Activated gamma-delta T cell treated with anti-CD3 and anti-CD28 coated beads, Interleukin-2, amount 50 U/mL, for 16 hours (primary cell): ENCODE measurements at places on chromosomes 3 and 15.

- DNase-seq, result no peak
Observed at GRCh38 chr3:183158551-183159006, 4.0 kb downstream of the LAMP3 start.

- DNase-seq, result no peak
Observed at GRCh38 chr3:182737825-182738224, 55.5 kb upstream of the ATP11B start.

- DNase-seq, result no peak
Observed at GRCh38 chr3:21356402-21356801, 394.6 kb downstream of the ZNF385D start.

GRCh38 chr3:64209866-64210621 is 15.2 kb downstream of the PRICKLE2 start:
- no peak for DNase-seq

DNA sequence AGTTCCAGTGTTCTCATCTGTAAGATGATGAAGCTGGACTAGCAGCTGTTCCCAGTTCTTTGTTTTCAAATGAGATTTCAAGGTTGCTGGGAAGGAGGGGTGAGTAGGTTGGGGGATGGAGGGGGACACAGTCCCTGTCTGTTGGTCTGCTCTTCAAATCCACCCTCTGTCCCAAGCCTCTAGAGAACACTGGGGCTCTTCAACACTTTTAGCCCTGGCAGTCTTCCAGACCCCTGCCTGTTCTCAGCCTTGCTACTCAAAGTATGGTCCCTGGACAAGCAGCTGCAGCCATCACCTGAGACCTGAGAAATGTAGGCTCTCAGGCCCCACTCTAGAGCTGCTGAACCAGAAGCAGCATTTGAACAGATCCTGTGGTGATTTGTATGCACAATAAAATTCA is 41.3 kb downstream of the NEK11 start:
- DNase-seq, result no peak

GRCh38 chr15:38782156-38782555 is 217.5 kb upstream of the RASGRP1 start:
- no peak for DNase-seq

GRCh38 chr15:33810073-33810595 is 158.2 kb upstream of the CHRM5 start:
- DNase-seq, result no peak

DNA sequence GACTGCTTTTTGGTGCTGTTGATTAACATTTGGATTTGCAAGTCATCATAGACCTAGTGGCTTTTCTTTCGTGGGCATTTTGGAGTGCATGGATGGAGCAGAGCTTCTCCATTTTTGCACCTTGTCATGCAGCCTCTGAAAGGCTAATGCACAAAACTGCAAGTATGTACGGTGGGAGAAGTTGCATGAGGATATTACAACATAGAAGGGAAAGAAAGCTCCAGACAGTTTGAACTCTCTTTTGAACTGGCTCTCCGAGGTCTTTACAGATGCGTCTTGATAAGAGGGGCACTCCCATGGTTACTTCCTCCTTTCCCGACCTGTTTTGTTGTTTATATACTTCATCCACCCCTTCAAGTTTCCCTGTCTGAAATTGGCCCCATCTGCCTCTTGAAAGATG is 147.1 kb upstream of the GBE1 start:
- DNase-seq, result no peak

- no peak for DNase-seq
Observed at GRCh38 chr15:52466134-52466701, 62.5 kb downstream of the MYO5A start.

DNA sequence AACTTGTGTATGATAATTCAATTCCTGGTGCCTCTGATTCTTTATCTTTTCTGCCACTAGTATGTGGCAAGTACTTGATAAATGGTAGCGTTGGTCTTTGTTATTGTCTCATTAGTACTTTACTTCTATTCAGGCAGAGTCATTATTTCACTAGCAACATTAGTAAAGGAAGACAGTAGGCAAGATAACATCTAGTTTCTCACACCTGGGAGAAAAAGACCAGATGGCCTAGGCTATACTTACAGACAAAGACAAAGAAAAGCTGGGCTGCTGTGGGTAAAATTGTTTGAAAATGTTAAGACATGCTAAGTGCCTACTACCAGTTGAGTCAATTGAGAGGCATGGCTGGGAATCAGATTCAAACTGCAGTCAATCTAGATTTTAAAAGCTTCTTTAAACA is 198.7 kb upstream of the CMC1 start:
- DNase-seq, result no peak

GRCh38 chr15:76200083-76200465 is 111.2 kb downstream of the ETFA start:
- DNase-seq, result no peak

DNA sequence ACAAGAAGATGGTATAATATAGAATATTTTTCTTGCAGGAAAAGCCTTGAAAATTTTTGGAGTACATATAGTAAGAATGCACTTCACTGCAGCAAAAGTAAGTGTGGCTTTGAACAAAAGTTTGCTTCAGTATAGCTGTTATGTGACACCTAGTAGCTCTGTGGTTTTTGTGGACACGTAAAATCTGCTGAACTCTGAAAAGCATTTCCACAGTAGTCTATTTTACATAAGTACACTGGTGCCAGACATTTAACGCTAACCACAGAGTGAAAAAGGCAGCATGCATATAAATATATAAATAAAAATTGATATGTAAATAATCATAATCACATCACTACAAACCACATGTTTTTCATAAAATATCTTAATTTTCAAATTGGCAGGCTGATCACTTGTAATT is 39.8 kb downstream of the CGGBP1 start:
- DNase-seq, result no peak

DNA sequence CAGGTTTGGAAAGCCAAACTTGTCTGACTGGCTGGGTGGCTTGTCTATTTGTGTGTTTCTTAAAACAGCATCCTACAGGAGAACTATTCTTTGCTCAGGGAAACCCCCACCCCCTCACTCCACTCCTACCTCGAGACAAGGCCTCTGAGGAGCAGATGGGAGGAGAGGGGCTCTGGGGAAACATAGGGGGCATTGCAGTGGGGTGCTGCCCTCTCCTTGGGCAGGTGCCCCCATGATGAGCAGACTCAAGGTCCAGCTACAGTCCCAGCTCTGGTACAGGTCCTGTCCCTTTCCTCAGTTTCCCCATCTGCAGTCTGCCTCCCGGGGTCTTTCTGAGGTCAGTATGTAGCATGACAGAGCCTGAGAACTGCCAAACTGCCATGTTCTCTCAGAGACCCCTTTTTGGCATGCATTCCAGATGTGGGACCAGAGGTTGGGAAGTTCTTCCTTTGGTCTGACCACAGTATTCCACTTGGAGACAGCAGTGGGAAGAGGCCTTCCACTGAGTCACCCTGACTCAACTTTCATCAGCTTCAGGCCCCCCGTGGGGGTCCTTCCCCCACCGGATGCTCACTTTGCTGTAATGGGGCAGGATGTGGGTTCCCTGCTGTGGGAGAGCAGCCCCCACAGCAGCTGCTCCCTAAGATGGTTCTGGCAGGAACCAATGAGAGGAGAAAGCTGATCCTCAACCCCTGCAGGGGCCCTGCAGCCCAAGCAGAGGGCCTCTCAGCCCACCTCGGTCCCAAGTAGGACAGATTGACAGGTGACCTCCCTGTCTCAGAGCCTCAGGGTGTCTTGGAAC is 32.3 kb upstream of the CYP11A1 start:
- peak; percentile 43 for DNase-seq

- DNase-seq, result no peak
Observed at GRCh38 chr3:14300721-14301399, 101.5 kb upstream of the SLC6A6 start.

DNA sequence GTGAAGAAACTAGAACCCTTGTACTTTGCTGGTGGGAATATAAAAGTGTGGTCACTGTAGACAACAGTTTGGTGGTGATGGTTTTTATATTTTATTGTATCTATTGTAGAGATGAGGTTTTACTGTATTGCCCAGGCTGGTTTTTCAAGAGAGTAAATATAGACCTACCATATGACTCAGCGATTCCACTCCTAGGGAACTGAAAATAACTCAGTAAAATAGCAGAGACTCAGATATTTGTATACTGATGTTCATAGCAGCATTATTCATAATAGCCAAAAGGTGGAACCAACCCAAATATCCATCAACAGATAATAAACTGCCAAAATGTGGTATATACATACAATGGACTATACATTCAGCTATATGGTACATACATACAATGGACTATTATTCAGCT is 68.8 kb upstream of the IL12A start:
- no peak for DNase-seq

GRCh38 chr3:79306934-79307570 is 460.7 kb downstream of the ROBO1 start:
- no peak for DNase-seq

DNA sequence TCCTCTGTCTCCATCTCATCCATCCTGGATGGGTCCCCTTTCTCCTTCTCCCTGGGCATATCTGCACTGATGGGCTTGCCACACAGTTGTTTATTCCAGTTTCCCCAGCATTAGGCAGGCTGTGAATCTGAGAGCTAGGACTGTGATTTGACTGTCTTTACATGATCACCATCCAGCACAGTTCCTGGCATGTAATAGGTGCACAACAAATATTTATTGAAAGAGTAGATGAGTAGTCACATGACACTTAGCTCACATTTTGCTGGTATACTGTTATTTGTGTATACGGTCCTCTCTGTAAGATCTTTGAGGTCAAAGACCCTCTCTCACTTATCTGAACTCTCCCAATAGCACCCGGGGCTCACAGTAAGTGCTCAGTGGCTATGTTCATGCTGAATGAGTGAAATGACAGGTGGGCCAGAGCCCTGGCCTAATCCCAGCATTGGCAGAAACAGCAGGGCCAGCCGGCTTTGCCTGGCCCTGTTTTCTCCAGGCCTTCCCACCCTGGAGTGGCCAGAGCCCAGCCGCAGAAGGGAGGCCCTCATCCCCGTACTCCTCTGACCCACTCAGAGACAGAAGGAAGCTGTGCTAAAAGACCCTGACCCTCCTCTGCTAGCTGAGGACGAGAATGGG is 16.2 kb upstream of the BAHD1 start:
- DNase-seq, result no peak

DNA sequence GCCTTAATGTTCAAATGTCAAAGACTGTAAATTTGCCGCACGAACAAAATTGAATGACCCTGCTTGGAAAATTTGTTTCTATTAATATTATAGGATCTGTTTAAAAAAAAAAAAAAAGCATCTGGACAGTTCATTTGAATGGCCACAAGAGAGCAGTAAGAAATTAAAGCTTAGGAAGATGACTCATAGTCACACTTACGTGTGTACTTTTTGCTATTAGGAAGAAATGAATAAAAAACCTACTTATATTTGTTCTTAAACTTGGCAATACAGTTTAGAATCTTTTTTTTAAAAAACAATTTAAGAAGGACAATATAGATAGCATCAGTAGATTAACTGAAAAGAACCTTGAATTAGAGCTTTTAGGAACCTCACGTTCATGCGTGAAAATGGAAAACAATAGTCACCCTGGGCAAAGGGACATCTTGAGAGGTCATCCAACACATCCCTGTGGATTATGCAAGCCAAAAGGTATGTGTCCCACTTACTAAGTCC is 621.8 kb downstream of the MECOM start:
- DNase-seq, result no peak
